Stimulated activated CD8-positive, alpha-beta memory T cell treated with anti-CD3 and anti-CD28 coated beads, Interleukin-15, amount 100 ng/mL, for 1 hour (primary cell): ENCODE measurements at places on chromosomes 3 and 15.

DNA sequence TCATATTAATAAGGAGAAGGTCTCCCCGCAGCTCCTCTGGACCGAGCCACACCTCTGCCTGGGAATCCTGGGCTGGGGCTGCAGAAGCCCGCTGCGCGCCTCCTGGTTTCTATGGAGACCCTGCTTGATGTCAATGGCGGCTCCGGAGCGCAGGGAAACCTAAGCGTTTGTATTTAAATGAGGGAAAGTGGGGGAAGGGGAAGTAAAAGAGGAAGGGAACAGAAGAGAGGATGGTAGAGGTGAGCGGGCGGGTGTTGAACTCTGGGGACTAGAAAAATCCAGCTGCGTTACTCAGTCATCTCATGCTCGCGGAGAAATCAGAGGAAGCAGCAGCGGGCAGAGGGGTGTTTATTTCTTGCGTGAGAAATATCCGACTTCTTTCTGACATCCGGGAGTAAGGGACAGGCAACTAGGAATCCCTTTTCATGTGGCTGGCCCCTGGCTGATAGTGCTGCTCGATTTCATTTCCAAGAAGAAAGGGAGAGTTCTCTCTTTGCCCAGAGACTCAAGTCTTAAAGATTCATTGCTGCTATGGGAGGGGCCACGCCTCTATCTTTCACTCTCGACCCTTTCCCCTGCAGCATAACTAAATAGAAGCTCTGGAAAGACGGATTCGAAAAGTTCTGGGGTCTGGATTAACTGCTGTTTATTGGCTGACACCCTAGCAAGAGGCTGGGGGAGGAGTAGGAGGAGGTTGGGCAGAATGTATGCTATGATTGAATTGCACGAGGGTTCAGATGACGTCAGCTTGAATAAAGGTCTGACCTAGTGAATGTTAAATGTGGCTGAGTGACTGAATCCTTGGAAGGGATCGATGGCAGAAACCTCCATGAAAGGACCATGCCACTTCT lies 110.5 kb upstream of the GAP43 start:
- no peak for DNase-seq

- DNase-seq = peak; percentile 39
Measured at GRCh38 chr15:60844511-60845174, 365.7 kb upstream of the ICE2 start.

GRCh38 chr3:111542611-111543300 lies 759 bp downstream of the CD96 start:
- DNase-seq = no peak

- DNase-seq = no peak
Measured at GRCh38 chr3:182451871-182452270, 341.4 kb upstream of the ATP11B start.

- no peak for DNase-seq
Measured at GRCh38 chr15:41581110-41581509, 22.1 kb downstream of the TYRO3 start.

DNA sequence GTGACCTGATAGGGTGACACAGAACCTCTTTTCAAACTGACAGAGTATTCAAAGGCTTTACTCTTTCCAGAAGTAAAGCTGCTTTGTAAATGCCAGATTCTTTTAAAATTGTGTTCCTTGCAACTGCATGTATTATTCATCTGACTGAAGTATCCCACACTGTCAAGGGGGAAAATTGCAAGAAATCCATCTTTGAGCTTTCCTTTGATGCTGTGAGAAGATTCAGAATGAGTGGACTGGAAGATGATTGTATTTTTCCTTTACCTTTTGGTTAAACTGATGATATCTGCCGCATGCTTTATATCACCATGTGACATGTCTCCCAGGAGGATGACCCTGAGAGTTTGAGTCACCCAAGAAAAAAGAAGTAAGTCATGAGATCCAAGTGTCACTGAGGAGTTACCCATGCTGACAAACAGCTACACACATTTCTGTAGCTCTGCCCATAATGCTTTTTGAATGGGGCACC lies 250.8 kb upstream of the CBLB start:
- no peak for DNase-seq

- DNase-seq = no peak
Measured at GRCh38 chr3:149020839-149021252, 29.5 kb downstream of the GYG1 start.

DNA sequence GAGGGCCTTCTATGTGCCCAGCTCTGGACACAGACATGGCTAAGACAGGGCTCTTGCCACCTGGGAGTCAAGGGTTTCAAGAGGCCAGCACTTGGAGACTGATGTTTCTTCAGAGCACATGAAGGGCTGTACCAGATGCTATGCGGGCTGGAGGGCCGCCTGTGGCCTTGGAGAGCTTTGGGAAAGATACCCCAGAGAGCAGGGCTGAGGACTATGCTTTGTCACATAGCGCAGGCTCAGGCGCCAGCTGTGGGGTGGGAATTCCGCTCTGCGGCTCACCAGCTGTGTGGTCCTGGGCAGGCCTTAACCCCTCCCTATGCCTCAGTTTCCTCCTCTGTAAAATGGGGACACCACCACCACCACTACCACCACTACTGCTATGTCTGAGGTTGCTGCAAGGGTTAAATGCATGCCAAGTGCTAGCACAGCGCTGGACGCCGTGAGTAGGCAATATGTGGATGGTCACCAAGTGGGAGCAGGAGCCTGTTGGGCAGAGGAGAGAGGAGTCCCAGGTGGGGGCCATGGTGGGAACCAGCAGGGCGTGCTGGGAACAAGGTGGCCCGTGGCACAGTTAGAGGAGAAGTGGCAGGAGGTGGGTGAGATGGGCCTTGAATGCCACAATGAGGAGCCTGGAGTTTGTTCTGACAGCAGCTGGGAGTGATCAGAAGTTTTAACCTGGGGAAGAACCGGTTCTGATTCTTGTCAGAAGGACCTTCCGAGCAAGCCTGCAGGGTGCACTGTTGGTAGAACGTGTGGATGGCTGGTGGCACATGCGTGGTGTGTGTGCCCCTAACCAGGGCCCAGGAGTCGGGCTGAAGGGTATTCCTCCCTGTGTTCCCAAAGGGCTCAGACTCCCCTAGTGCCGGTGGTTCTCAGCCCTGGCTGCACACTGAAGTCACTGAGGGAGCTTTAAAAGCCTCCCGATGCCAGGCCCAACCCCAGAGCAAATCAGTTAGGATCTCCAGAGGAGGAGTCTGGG lies 41.7 kb downstream of the FEM1B start:
- no peak for DNase-seq

DNA sequence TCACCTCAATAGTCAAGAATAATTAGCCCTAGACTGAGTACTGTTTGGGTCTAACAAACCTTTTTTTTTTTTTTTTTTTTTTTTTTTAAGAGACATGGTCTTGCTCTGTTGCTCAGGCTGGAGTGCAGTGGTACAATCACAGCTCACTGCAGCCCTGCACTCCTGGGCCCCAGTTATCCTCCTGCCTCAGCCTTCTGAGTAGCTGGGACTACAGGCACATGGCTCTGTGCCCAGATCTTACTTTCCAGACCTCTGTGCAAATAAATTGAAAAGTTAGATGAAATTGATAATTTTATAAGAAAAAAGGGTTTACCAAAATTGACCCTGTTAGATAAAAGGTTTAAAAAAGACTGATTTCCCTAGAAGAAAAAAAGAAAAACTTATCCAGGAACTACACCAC lies 79.0 kb downstream of the NR2E3 start:
- no peak for DNase-seq

GRCh38 chr3:126523745-126524428 lies at the start of gene CHST13:
CHST13 (plus strand) TSS chr3:126524155; CDS start chr3:126524333, 178 bp downstream.
- DNase-seq = no peak

DNA sequence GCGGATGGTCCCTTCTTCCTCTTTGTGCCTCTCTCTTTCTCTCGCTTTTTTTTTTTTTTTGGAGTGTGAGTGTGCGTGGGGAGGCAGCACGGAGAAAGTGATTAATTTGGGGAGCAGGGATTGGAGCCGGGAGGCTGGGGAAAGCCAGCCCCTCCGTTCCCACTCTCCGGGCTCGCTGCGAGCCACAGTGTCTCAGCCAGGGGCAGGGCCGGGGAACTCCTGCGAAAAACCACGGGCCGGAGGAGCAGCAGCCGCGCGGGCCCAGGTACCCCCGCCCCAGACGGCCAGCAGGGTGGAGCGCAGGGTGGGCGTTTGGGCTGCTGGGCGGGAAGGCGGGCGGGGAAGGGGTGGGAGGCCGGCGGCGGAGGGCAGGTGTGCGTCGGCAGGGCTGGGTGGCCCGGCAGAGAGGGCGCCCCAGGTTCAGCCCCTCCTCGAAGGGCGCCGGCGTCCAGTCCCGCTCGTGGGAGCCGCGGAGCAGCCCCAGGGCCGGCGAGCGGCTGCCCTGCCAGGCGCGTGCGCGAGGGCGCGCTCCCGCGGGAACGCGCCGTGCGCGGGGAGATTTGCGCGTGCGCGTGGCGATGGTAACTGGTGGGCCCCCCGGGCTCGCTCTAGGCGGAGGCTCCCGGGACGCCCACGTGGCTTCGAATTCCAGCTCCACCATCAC lies 1.4 kb downstream of the CHL1 start:
- DNase-seq = no peak

- no peak for DNase-seq
Measured at GRCh38 chr3:73192036-73192738, 130.7 kb downstream of the EBLN2 start.

- no peak for DNase-seq
Measured at GRCh38 chr3:66722675-66723074, 221.9 kb upstream of the LRIG1 start.

- no peak for DNase-seq
Measured at GRCh38 chr3:174783502-174783901, 75.6 kb upstream of the NAALADL2 start.

- no peak for DNase-seq
Measured at GRCh38 chr3:87958289-87958688, 100.5 kb downstream of the CGGBP1 start.

DNA sequence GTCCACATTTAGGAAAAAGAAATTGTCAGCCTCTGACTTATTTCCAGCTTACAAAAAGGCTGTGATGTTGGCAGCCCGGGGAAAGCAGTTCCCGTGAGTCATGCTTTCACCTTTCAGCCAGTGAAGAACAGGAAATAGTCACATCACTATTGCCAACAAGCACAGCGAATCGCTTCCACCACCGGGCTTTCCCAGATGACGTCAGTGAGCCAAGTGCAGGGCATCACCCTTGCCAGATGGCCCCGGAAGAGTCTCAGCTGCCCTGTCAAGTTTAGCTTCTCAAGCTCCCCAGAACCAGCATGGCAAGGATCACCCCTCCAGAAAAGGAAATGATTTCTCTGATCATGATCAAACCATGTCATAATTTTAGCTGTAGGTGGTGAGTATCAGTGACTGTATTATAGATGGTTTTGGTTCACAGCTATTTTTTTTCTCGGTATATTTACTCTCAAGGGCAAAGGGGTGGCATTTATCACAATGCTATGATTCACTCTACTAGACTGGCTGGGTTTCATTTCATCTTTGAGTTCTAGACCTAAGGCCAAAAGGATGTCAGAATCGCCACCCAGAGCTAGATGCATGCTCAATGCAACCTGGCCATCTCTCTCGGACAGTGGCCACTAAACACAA lies 32.9 kb downstream of the B3GNT5 start:
- DNase-seq = peak; percentile 82

GRCh38 chr3:117631781-117632180 lies 922.2 kb downstream of the TUSC7 start:
- no peak for DNase-seq

DNA sequence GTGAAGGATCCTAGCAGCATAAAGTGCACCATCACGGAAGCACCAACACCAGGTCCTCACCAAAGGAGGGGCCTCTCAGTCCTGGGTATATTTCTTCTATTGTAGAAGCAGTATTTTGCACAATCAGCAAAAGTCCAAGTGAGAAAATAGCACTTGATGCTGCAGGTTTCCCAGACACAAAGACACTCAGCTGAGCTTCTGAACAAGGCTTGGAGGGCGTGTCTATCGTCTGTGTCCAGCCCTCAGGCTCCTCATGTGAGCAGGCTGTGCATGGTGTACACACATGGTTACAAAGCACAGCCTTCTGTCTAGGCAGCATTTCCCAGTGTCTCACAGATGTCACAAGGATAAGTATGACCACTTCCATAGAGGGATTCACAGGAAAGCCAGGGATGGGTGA lies 98.3 kb upstream of the SPATA12 start:
- DNase-seq = no peak

GRCh38 chr3:194939949-194940770 lies 254.5 kb downstream of the FAM43A start:
- DNase-seq = no peak

- no peak for DNase-seq
Measured at GRCh38 chr3:56673781-56674457, 9.1 kb downstream of the TASOR start.

GRCh38 chr3:158974904-158975303 lies 173.1 kb downstream of the MFSD1 start:
- no peak for DNase-seq

DNA sequence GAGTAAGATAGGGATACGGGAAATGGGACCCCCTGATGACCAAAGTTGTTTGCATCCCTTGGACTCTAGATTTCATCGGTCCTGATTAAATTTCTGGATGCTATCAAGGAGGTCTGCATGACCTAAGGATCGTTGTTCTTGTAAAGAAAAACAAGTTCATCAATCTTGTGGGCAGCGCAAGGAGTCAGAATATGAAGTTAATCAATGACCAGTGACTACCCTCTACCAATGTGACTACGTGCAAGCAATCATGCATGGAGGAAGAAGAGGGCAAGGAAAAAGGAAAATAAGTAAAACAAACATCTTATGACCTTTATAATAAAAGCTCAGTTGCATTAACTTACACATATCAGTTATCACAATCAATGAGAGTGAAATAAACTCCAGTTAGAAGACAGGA lies 139.7 kb downstream of the RTP4 start:
- DNase-seq = no peak

GRCh38 chr15:29731865-29732264 lies 90.4 kb downstream of the TJP1 start:
- no peak for DNase-seq

GRCh38 chr3:114078126-114078525 lies 21.6 kb downstream of the QTRT2 start:
- no peak for DNase-seq

DNA sequence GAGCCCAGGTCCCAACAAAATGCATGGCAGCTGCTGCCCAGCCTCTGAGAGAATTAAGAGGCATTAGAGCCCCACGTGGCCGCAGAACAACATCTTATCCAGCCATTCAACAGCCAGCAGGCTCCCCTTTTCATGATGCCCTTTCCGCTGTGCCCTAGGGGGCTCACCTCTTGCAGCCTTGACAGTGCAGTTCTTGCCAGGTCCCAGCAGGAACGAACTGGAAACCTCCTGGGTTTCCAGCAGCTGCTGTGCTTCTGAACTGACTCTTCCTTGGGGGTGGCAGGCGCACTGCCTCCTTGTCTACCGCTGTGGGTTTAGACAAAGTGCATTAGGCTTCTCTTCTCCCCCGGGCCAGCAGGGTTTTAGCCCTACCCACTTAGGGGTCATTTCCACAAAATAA lies 85.2 kb downstream of the FAM174B start:
- DNase-seq = no peak

- DNase-seq = no peak
Measured at GRCh38 chr3:31878231-31878838, 102.7 kb downstream of the OSBPL10 start.

- no peak for DNase-seq
Measured at GRCh38 chr15:27706300-27706699, 392.8 kb downstream of the OCA2 start.

- no peak for DNase-seq
Measured at GRCh38 chr3:196596355-196596754, 27.9 kb downstream of the FBXO45 start.
